Osteocyte (in vitro differentiated cells): ENCODE measurements at places on chromosomes 13 and 19.

DNA sequence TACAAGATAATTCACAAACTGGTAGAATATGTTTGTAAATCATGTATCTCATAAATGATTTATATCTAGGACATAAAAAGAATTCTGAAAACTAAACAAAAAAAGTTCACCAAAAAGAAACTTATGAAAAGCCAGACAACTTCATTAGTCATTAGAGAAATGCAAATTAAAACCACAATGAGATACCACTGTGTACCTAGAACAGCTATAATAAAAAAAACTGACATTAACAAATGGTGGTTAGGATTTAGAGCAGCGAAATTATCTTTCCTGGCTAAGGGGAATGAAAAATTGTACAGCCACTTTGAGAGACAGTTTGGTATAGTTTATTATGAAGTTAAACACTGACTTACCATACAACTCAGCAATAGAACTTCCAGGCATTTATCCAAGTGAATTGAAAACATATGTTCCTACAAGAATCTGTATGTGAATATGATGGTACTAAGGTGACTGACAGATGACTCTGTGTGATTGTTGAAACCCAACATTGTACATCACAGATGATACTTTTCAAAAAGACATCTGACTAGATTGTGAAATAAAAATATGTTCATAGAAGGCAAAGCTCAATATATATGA is 41.8 kb downstream of the UGGT2 start:
- peaks cover 14% of the 10 kb centered on the region for H3K4me1 ChIP-seq
- no peak overlapping the region for H3K4me3 ChIP-seq
- H3K36me3 ChIP-seq, result peaks cover 29% of the 10 kb centered on the region
- DNase-seq, result no peak

GRCh38 chr19:49469828-49470614 is 4.0 kb upstream of the FLT3LG start:
- no peaks in the 10 kb centered on the region for H3K27me3 ChIP-seq
- H3K36me3 ChIP-seq, result peaks cover 3% of the 10 kb centered on the region
- H3K4me3 ChIP-seq, result no peak overlapping the region
- H3K4me1 ChIP-seq, result peaks cover 20% of the 10 kb centered on the region

- peaks cover 9% of the 10 kb centered on the region for H3K4me1 ChIP-seq
Measured at GRCh38 chr13:45055902-45056648, 64.2 kb upstream of the GTF2F2 start.

DNA sequence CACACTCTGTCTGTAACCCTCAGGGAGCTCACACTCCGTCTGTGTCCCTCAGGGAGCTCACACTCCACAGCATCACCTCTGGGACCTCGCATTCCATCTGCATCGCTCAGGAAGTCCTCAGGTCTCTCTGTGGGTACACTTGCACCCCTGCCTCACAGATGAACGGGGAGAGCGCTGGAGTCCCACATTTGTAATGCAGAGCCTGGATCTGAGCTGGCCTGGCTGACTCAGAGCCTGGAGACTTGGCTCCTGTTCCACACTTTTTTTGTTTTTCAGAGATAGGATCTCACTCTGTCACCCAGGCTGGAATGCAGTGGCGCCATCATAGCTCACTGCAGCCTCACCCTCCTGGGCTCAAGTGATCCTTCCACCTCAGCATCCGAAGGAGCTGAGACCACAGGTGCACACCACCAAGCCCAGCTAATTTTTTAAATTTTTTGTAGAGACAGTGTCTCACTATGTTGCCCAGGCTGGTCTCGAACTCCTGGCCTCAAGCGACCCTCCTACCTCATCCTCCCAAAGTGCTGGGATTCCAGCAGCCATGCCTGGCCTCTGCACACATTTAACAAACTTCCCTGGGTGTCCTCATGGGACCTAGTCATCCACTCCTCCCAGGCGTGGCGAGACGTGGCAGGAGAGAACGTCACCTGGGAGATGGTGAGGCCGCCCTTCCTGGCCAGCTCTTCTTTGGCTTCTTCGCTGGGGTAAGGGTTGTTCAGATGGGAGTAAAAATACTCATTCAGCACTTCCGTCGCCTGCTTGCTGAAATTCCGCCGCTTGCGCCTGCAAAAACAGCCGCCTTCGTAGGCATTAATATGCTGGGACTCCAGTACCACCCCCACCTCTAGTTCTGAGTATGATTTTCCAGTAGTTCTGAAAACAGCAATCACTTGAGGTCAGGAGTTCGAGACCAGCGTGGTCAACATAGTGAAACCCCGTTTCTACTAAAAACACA is 31.0 kb downstream of the CILP2 start:
- DNase-seq, result no peak
- H3K27ac ChIP-seq, result no peak overlapping the region
- peaks cover 5% of the 10 kb centered on the region for H3K4me1 ChIP-seq
- no peak overlapping the region for H3K4me3 ChIP-seq
- H3K27me3 ChIP-seq, result no peaks in the 10 kb centered on the region

DNA sequence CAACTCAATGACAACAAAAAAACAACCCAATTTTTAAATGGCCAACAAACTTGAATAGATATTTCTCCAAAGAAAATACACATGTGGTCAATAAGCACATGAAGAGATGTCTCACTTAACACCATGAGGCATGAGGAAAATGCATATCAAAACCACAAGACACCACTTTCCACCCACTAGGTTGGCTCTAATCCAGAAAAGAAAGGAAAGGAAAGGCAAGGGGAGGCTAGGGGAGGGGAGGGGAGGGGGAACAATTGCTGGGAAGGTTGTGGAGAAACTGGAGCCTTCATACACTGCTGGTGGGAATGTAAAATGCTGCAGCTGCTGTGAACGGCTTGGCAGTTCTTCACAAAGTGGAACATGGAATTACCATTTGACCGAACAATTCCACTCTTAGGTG is 854.3 kb downstream of the UQCRFS1 start:
- DNase-seq, result no peak
- H3K27me3 ChIP-seq, result no peaks in the 10 kb centered on the region
- no peak overlapping the region for H3K4me3 ChIP-seq
- no peaks in the 10 kb centered on the region for H3K4me1 ChIP-seq
- H3K36me3 ChIP-seq, result no peaks in the 10 kb centered on the region
- H3K27ac ChIP-seq, result no peak overlapping the region
